ENCODE measurements at places on chromosomes 3 and 15.

DNA sequence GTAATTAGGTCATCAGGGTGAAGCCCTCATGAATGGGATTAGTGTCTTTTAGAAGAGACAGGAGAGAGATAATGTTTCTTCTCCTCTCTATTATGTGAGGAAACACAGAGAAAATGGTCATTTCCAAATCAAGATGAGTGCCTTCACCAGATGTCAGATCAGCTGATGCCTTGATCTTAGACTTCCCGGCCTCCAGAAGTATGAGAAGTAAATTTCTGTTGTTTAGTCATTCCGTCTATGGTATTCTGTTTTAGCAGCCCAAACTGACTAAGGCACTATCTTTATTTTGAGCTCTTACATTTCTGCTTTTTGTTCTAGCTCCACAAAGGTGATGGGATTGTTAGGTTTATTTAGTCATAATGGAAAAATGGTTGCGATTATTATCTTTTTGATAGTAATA lies 273.2 kb upstream of the GADL1 start:
- no peak for DNase-seq

GRCh38 chr3:15241341-15241740 lies 35.3 kb downstream of the CAPN7 start:
- no peak for DNase-seq

GRCh38 chr3:129282727-129283327 lies 4.2 kb downstream of the HMCES start:
- peak; percentile 48 for DNase-seq

DNA sequence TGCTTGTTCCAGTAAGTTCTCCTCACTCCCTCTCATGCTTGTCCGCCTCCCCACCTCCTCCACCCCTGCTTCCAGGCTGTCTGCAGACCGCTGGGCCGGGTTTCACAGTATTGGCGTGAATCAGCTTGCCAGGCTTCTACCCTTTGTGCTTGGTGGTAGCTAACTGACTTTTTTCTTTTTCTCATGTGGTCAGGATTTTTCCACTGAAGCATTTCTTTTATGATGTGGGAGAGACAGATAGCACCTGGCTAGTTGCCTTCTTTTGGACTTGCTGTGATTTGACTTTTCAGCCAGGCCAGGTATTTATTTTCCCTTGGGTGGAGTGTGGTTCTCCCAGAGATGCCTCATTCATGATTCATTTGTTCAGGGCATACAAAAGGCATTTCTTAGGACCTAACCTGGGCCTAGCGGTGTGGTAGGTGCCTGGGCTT lies 60.6 kb downstream of the ST6GAL1 start:
- DNase-seq: no peak

DNA sequence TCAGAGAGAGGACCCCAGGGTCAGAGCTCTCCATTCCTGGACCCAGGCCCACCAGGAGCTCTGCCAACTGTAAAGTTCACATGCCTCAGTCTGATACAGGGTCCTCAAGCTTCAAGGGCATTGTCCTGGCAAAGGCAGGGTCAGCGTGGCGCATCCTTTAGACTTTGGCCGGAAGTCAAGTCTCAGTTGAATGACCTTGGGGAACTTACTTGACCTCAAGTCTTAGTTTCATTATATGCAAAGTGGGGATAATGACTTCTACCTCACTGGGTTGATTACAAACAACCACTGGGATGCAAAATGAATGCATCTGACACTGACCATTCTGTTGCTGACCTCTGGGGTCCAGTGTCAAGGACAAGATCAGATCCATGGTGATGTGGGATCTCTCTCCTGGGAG lies 70.6 kb upstream of the CTSH start:
- no peak for DNase-seq

DNA sequence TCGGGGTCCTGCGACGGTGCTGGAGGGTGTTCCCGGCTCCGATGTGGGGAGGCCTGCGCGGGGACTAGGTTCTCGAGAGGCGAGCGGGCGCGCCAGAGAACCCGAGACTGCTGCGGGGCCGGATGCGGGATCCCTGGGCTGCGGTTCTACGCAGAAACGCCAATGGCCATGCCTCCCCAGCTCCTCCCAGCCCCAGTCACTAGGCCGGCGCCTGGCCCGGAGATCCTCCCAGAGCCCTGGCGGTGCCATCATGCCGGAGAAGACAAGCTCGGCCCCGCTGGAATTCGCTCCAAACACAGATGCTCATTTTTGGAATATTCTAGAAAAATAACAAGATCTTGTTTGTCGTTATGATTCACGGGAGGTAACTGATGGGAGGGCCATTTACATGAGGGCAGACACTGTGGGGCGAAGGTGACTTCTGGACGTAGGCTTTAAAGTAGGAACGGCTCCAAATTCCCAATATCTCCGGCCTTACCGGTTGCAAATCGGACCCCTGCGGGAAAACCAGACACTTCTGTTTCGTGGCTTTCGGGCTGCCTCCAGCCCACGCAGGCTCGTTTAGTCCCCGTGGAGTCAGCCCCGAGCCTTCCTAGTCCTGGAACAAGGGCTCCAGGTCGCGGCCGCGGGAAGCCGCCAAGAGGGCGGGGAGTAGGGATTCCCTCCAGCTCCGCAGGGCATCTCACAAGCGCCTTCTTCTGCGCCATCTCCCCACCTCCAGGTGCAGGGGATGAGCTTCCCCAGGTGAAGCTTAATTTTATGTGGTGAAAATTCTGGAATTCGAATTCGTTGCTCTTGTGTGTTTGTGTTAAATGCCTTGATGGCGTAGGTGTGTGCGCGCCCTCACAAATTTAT lies 74.8 kb upstream of the POLG start:
- DNase-seq: no peak

DNA sequence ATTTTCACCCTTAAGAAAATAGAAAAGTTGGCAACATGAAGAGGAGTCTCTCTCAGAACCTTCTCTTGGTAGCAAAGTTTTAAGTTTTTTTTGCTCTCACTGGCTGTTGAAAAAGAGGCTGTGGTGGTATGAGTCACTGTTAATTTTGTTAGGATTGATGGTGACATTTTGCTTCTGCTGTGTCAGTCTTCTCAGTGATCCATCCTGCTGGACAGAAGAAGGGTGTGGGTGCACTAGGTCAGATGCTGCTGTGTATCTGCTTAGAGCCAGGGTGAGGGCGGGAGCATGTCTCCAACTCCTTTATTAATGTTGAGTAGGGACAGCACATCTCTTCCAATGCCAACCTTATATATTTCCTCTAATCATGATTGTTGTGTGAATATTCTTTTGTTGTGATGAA lies 369.5 kb downstream of the FEZF2 start:
- DNase-seq: no peak

- DNase-seq: no peak
Measured at GRCh38 chr15:78768096-78768495, 43.2 kb downstream of the ADAMTS7 start.

- DNase-seq: no peak
Measured at GRCh38 chr3:179474480-179474879, 23.2 kb upstream of the GNB4 start.
